ENCODE measurements at places on chromosomes 5 and 9. TPM values are rescaled to one million over a fixed set of nuclear protein-coding genes. Genes with fewer than 3 reads are reported as not detected.

GRCh38 chr5:80147119-80147815, 108.6 kb downstream of the SERINC5 start:
- DNase-seq, result no peak

DNA sequence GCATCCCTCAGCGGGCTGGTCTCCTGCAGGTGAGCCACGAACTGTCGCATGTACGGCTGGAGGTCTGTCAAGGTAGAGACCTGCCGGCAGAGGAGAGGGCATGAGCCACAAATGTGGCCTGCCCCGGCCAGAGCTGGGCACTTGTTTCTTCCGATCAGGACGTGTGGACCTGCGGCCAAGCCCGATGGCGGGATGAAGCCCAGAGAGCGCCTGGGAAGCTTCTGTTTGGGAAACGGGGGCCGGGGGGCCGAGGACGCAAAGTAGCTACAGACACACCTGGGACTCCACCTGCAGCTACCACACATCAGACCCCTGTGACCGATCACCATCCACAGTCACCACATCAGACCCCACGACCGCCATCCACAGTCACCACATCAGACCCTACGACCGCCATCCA, 22.7 kb downstream of the TERT start:
- no peak for DNase-seq

GRCh38 chr5:135974021-135974600, 19.3 kb upstream of the LECT2 start:
- peak; percentile 56 for DNase-seq

DNA sequence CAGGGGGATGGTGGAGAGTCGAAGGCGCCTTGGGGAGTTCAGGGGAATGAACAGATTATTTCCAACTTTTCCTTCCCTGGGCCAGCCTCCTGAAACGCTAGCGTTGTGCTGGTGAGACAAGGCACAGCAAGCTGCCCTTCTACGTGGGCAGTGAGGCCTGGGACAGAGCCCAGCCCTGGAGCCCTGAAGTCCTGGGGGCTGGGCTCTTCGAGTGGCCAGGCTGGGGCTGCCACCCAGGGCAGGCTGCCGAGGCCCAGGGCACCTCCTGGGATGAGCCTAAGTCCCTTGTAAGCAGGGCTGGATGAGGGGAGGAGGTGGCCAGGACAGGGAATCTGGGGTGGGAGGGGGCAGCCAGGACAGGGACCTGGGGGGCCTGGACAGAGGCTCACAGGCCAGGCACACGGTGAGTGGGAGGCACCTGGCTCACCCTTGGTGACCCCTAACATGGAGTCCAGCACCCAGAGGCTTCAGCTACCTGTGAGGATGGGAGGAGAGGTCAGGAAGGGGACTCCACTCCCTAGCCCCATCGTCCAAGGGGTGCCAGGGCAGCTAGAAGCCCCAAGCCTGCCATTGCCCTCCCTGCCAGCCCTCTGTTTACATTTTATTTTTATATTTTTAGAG, 1.3 kb upstream of the LCN12 start:
- DNase-seq, result no peak

GRCh38 chr5:92695123-92696003, 885.7 kb downstream of the NR2F1-AS1 start:
- DNase-seq, result no peak

- DNase-seq, result no peak
Observed at GRCh38 chr9:28050046-28050445, 476.8 kb upstream of the C9orf72 start.

GRCh38 chr9:135088348-135088978, 995 bp downstream of the OLFM1 start:
- DNase-seq, result no peak

GRCh38 chr5:116754556-116754955, 179.9 kb upstream of the SEMA6A start:
- DNase-seq, result no peak

GRCh38 chr5:179860301-179860700, 1.7 kb upstream of the MRNIP start:
- DNase-seq, result no peak

- DNase-seq, result peak; percentile 47
Observed at GRCh38 chr5:119360905-119361593, 5.2 kb downstream of the TNFAIP8 start.

The GABBR2 gene
- total RNA-seq, result 0.16 TPM

The ACTBL2 gene
- total RNA-seq, result not detected

The LECT2 gene
- not detected for total RNA-seq

The ABL1 gene
- total RNA-seq, result 55.5 TPM

The HACD4 gene
- 4.8 TPM for total RNA-seq

The WDR38 gene
- not detected for total RNA-seq

The SLC4A9 gene
- total RNA-seq, result not detected

The FUBP3 gene
- 37.6 TPM for total RNA-seq

The SMIM33 gene
- not detected for total RNA-seq

The PCDHGA1 gene
- 0.90 TPM for total RNA-seq

The MAMDC2 gene
- total RNA-seq, result 2.8 TPM
